ENCODE measurements at places on chromosomes 6 and 20. TPM values are rescaled to one million over a fixed set of nuclear protein-coding genes. Genes with fewer than 3 reads are reported as not detected.

Gene EXOC2
- total RNA-seq = 31.9 TPM

Gene OTOR
- total RNA-seq = not detected

Gene MEI4
- not detected for total RNA-seq

Gene FABP7
- not detected for total RNA-seq

Gene GSTA3
- not detected for total RNA-seq

DNA sequence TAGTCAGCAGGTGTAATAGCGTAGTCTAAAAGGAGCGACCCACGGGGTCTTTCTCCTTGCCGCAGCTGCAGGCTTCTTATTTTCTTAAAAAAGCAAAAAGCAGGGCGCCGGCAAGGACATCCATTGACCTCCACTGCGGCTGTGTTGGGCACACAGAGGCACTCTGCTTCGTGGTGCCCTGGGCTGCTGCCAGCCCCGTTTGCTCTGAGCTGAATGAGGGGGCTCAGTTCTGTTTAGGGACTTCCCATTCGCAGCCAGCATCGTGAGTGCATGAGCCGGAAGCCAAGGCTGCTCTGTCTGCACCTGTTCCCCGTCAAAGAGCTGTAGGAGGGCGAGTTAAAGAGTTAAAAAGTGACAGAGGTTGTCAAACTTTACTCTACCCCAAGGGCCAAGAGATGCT is 1.7 kb upstream of the SLC22A2 start:
- DNase-seq = no peak

DNA sequence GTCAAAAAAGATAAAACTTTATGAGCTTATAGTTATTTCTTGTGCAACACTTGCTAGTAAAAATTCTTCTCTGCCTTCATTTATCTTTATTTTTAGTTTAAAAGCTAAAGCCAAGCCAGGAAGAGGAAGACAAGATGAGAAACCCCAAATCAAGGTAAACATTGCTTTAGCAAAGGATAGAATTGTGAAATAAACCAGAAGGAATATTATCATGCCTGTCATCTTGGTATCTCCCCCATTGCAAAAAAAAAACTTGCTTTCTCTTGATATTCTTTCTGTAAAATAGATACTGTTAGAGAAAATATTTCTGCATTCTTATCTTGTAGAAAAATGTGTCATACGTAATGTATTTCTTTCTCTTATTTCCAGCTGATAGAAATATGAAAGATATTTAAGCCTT is 432.8 kb downstream of the GJA1 start:
- DNase-seq = no peak

DNA sequence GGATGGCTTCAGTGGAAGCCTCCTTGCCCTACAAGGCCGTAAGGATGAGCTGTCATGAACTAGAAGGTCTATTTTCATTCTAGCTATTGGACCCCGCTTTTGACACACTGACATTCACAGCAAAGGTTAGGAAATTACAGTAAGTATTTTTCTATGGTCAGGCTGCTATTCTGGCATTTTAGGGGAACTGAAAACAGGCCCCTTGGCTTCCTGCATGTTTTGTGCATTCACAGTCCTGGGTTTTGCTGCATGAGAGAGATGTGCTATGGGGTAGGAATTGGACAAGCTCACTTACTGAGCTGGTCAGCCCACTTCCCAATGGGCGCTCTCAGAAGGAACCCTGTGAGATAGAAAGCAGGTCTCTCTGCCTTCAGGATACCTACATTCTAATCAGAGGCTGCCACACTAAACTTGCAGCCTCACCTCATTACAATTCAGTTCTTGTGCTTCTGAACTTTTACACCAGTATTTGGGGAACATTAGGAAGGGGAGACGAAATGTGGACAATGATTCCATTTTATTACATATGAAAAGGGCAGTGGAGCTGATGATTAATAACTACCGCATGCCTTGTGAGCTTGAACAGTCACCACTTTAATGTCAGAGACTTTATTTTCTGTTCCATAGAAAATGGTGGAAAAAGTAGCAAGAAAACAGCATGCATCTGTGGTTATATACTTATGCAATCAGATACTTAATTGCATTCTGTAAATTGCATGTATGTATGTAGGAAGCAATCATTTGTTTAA is 86.6 kb upstream of the TAB2 start:
- no peak for DNase-seq

GRCh38 chr6:151306269-151306783 is 66.6 kb downstream of the AKAP12 start:
- no peak for DNase-seq

- no peak for DNase-seq
These were observed 234.7 kb upstream of the ECI2 start for GRCh38 chr6:4370066-4370465.

GRCh38 chr20:51183451-51183850 is 160.5 kb upstream of the KCNG1 start:
- DNase-seq = no peak

DNA sequence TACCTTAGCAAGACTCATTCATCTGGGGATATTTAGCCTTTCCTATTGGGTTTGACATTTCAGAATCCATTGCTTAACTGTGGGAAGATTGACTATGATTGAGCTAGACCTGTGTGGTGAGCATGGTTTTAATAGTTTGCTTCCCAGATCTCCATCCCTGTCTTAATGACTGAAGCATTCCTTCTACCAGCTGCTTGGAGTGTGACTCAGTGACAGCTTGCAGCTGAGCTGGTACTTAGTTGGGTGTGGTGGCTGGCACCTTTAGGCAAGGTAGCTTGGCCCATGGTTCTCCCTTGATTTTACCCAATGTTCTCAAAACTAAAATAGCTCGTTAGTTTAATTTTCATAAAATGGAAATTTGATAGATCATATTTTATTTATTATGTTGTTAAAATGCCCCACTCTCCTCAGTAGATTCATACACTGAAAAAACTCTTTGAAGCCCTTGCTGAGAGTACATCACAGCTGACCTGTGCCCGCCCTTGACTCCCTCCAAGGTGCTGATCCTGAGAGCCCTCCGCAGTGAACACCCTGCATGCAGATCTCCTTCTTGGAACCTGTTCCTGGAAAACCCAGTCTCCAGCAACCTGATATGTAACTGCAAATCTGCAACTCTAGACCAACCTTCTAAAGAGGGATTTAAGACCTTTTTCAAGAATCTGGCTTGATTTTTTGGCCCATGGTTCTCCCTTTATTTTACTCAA is 19.1 kb downstream of the DOK5 start:
- DNase-seq = no peak

- no peak for DNase-seq
These were observed 7.3 kb upstream of the COL12A1 start for GRCh38 chr6:75213112-75213511.

GRCh38 chr6:24753545-24753944 is 21.2 kb upstream of the GMNN start:
- DNase-seq = no peak

GRCh38 chr20:6057691-6058090 is 3.8 kb upstream of the LRRN4 start:
- no peak for DNase-seq

DNA sequence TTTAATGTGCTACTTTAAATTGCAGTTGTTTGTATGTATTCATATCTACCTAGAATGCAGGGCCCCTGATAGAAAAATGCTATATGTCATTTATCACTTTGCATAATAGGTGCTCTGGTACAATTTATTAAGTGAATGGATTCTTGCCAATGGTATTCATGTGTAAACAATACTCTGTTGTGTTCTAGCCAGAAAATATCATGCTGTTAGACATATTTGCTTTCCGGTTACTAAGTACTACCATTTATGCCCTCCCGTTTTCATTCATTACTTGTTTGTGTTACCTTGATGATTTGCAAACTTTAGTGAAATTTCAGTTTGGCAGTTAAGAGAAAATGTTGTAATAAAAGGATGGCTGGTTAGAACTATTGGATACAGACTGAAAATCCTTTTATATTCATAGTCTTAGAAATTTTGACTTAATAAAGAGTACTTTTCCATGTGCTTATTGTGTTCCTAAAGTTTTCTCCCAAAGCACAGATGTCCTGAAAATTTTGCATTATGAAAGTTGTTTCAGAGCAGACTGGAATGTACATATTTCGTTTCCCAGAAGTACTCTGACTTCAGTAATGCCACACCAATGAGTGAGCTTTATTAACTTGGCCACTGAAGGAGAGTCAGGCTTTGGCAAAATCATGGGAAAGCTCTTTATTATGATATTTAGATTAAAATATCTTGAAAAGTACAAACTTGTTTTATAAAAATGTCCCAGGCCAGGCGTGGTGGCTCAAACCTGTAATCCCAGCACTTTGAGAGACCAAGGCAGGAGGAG is 31.5 kb downstream of the RPF2 start:
- no peak for DNase-seq

DNA sequence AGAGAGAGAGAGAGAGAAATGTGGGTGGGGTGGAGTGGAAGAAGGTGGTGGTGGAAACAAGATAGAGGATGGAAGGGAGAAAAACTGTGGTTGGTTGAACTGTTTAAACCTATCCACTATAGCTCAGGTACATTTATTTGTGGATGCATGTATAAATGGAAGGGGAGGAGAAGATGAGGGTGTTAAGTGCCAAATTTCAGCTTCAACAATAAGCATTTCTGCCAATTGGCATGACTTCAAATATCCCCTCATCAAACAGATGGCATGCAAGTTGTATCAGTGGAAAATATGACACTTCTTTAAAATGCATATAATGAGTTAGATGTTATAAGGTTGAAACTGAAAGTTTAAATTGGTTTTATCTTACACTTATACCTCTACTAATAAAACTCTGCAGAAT is 216.1 kb downstream of the LMBRD1 start:
- no peak for DNase-seq

DNA sequence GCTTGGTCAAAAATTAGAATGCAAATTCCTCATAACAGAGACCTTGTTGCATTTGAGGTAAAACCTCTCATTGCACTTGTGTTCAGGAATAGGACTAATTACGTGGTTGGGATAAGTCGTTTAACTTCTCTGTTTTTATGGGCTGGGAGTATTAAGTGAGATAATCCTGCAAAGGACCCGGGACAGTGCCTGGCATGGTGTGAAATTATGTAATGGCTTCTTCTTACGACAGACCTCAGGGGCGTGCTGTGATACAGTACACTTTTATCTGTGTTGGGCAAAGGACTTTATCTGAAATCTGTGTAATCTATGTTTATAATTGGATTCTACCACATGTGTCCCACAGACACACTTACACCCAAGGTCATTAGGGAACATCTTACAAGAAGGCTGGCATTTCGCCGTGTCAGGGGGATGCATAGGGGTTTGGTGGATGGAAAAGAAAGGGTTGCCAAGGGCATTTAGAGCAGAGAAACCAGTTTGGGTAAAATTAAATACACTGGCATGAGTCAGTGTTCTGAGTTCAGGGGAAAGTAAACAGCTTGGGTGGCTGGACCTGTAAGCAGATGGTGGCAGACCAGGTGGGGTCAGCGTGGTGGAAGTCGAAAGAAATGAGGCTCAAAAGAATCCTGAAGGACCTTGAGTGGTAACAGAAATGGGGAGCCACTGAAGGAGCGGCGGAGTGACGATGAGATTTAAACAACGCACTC is 17.2 kb upstream of the RTF2 start:
- no peak for DNase-seq

DNA sequence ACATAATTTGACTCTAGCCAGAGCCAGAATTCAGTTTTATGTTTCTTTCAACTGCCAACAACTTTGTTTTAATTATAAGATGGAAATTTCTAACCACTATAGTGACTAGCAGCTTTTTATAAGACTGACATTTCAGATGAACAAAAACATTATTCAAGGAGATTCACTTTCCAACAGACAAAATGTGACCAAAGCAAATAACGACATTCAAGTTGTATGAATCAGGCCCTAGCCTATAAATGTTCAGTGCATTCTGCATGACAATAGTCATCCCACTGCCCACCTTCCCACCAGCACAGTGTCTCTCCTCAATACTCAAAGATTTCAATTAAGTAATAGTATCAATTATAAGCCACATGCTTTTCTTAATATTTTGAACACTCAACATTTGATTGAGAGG is 200.7 kb downstream of the KHDC1L start:
- DNase-seq = no peak

DNA sequence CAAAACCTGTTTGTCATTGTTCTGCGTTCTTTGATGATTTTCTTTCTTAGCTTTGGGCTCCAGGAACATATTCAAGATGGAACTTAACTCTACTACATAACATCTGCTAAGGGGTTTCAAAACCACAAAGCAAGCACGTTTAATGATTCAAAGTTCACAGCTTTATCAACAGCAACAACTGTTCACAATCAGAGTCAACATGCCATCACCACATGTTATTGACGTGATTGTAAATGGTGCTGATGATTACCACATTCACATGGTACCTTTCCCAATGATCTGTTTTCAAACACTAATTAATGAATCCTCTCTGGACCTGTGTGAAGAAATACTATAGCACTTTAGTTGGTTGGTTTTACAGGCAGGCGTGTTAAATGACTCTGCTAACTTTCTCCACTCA is 180.6 kb upstream of the CEP162 start:
- no peak for DNase-seq

DNA sequence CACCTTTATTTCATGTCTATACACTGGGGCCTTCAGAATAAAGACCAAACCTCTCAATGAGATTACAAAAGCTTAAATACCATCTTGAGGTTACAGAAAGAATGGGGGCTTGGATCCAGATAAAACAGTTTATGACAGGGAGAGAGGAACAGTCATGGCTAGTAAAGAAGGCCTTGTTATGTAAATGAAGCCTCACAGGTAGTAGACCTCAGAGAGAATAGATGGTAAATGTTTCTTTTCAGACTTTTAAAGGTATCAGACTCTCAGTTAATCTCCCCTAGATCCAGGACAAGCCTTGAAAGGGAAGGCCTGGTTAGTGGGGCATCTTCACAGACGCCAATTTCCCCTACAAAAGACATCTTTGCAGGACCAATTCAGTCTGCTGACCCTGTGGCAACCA is 1325.6 kb downstream of the HACE1 start:
- DNase-seq = no peak

GRCh38 chr20:56801971-56802755 is 173.1 kb downstream of the TFAP2C start:
- no peak for DNase-seq

- DNase-seq = no peak
These were observed 94.5 kb downstream of the ARHGAP18 start for GRCh38 chr6:129615496-129615895.

- no peak for DNase-seq
These were observed 171.2 kb downstream of the ZDHHC14 start for GRCh38 chr6:157552081-157552747.

DNA sequence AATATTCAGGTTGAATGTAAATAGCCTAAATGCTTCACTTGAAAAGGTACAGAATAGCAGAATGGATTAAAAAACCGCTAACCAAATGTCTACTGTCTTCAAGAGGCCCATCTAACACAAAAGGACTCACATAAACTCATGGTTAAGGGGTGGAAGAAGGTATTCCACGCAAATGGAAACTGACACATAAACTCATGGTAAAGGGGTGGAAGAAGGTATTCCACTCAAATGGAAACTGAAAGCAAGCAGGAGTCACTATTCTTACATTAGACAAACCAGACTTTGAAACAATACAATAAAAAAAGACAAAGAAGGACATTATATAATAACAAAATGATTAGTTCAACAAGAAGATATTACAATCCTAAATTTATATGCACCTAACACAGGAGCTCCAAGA is 38.3 kb upstream of the PKIB start:
- DNase-seq = no peak

- no peak for DNase-seq
These were observed 30.2 kb downstream of the BAK1 start for GRCh38 chr6:33549896-33550295.
